ENCODE measurements at places on chromosomes 16 and 17.

- no peak for DNase-seq
Measured at GRCh38 chr16:57281791-57282190, 2.7 kb downstream of the PLLP start.

- no peak for DNase-seq
Measured at GRCh38 chr17:65374966-65375365, 186.5 kb downstream of the AXIN2 start.

DNA sequence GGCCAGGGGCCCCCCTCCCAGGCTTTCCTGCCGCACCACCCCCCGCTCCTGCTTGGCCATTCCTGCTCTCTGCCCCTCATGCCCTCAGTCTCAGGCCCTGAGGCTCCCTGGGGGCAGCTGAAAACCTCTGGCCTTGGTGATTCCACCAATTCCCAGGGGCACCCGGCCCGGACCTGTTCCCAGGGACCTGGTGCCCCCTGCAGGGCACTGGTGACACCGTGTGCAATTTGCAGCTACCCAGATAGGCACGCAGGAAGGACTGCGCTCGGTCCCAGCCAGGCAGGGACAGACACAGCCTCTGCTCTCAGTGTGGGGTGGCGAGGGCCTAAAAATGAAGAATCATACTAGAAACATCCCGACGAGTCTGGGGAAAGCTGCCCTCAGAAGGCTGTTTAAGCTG, 13.4 kb downstream of the WFDC1 start:
- no peak for DNase-seq

DNA sequence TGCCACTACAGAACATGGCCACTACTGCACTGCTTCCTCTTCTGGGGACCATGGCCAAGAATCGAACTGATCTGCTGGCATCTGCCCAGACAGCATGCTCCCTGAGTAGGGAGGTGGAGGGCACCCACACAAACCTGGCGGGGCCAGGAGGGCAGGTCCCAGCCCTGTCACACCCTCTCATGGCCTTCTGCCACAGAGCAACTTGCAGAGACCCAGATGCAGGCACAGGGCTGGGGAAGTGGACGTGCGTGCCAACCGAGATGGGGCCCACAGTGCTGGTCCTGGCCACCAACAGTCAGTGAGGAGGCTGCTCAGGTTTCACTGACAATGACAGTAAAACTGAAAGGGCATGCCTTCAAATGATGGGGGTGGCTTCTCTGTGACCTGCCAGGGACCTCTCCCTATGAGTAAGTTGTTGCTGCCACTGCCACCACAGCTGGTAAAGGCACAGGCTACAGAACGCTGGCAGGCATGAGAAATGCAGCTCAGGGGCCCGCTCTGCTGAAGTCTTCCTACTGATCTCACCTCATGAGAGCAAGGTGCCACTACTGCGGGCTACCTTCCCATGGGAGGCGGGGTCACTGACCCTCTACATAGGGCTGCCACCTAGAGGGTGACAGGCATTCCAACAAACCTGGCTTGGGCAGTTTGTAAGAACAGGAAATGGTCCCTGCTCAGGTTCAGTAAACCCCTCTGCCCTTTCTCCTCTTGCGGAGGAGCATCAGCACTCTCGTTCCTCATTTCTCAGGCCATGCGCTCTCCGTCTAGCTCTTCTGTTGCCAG, 15.5 kb downstream of the HIC1 start:
- DNase-seq: peak; percentile 31

GRCh38 chr16:72992142-72992601, 55.8 kb downstream of the ZFHX3 start:
- no peak for DNase-seq

GRCh38 chr16:52748741-52749140, 201.8 kb upstream of the TOX3 start:
- DNase-seq: no peak

DNA sequence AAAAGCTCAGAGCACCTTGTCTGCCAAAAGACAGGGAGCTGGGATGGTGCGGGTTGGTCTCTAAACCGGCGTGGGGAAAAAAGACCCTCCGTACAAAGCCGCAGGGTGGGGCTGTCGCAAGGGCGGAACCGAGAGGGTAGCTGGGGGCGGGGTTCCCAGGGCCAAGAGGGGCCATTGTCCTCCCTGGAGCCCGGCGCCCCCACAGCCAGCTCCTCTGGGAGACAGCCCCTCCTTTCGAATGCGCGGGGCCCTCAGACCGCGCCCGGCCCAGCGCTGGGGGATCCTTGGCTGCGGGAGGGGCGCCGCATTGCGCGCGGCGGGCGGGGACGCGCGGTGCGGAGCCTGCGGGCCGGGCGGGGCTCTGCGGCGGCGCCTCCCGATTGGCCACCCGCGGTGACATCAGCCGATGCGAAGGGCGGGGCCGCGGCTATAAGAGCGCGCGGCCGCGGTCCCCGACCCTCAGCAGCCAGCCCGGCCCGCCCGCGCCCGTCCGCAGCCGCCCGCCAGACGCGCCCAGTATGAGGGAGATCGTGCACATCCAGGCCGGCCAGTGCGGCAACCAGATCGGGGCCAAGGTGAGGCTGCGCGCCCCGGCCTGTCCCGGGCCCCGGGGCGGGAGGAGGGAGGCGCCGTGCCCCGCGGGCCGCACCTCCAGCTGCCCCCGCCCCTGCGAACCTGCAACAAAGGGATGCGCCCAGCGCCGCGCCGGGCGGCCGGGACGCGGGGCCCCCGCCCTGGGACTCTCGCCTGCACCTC, at the start of gene TUBB3:
Gene TUBB3, plus strand, starts transcription at position 459 of the 756 bp plus-strand sequence. Its CDS starts 60 bp downstream, at position 519.
- peak; percentile 91 for DNase-seq

DNA sequence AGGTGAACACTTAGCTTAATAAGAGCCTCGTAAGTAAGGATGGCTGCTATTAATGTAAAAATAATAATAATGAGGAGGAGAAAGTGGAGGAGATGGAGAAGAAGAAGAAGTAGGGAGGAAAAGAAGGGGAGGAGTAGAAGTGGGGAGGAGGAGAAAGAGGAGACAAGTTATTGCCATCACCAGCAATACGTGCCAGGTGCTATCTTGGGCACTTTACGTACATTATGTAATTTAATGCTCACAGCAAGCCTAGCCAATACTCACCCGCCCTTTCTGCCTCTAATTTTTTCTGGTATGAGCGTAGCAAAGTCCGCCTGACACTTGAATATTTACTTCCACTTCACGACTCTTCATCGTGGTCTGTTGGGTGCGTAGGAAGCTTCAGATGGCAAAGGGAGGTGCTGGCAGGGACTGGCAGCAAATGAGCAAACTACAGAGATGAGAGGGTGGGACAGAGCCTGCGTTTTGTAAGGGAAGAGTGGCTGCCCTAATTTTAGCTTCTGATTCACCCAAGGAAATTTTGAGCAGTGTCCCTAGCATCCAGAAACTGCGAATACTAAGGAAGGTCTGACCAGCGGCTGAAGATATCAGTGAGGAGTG, 42.1 kb upstream of the CDH13 start:
- DNase-seq: no peak

DNA sequence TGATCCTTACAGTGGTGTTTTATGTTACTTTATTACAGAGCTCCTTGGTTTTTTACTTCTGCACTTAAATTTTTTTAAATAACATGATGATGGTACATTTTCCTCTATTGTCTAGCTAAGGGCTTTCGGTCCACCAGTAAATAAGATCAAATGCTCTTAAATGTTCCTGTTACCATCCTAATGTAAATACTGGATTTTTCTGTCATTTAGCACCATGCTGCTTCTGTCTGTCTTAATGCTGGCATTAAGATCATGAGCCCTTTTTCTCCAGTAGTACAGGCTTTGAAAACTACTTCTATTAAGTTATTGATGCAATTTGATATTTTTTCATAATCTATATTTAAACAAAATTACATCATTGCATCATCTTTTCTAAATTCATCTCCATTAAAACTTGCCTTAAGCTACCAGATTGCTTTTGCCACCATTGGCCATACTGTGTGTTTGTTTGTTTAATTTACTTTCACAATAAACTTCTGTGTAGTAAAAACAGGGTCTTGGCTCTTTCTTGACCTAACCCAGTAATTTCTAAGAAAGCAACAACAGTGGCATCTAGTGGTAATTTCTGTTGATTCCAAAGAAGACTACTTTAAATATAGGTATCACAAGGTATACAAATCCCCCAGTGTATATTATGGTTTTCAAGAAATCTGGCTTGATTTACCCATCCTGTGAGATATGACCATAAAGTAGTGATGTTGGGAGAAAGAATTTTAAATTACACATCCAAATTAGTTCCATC, 9.0 kb upstream of the PHAF1 start:
- no peak for DNase-seq

GRCh38 chr17:32896647-32897258, 19.8 kb upstream of the MYO1D start:
- DNase-seq: no peak

DNA sequence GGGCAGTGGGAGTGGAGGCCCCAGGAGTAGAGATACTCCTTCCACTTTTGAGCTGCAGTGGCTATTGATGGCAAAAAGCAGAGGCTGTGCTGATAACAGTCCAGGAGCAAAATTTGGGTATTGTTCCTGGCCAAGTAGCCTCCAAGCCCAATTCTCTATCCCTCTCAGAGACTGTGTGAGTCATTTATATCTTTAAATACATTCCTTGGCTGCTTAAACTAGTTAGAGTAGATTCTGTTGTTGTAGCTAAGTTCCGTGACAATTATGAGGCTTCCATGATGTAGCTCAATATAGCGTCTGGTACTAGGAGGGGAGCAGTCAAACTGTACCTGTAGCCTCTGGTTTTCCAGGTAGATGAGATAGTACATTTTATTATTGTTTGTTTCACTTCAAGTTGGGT, 19.9 kb upstream of the UBE2G1 start:
- DNase-seq: no peak

- DNase-seq: peak; percentile 75
Measured at GRCh38 chr17:31491376-31492131, 100.1 kb downstream of the RAB11FIP4 start.

DNA sequence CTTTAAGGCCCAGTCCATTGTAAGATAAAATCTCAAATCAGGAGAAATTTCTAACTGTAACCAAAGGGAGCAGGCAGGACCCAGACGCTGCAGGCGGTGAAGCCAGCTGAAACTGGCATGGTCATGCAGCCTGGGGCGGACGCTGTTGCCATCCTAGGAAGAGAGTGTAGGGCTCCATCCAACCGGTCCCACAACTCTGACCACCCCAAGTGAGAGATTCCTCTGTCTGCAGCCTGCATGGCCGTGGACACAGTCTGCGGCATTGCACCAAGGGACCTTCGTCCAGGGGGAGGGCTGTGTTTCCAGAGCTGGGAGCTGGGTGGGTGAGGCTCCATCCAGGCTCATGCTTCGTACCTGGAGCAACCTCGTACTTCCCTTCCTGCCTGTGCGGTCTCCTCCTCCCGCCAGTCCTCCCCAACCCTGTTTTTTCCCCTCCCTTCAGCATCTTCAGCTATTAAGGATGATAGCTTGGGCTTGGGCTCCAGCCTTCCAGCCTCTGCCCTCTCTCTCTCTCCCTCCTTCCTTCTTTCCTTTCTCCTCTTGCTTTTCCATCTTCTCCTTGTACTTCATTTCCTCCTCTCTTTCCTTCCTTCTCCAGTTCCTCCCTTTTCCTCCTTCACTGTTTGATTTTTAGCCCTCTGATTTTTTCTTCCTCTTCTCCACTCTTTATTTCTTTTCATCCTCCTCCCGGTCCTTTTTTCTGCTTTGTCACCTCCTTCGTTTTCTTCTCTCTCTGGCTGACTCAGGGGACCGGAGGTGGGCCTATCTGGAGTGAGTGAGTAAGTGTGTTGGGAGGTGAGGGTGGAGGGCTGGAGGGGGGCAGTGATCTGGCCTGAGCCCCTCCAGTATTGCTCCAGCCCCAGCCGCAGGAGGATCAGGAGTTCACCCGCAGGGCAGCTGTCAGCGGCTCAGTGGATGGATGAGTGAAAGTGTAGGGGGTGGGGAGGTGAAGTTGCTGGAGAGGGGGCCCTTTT, 17.0 kb upstream of the LHX1 start:
- no peak for DNase-seq

DNA sequence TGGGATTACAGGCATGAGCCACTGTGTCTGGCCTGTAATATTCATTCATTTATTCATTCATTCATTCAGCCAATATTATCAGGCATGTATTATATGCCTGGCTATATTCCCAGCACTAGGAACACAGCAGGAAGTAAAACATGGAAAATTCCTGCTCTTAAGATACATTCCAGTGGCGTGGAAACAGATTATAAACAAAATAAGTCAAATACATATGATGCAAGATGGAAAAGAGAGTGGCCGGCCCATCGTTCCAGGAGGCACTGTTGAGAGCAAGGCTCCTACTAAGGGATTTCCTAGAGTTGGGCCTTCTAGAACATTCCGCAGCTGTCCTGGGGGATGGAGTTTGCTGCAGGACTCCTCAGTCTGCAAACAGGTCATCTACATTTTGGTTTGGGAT, 17.7 kb downstream of the ADCY9 start:
- DNase-seq: no peak

DNA sequence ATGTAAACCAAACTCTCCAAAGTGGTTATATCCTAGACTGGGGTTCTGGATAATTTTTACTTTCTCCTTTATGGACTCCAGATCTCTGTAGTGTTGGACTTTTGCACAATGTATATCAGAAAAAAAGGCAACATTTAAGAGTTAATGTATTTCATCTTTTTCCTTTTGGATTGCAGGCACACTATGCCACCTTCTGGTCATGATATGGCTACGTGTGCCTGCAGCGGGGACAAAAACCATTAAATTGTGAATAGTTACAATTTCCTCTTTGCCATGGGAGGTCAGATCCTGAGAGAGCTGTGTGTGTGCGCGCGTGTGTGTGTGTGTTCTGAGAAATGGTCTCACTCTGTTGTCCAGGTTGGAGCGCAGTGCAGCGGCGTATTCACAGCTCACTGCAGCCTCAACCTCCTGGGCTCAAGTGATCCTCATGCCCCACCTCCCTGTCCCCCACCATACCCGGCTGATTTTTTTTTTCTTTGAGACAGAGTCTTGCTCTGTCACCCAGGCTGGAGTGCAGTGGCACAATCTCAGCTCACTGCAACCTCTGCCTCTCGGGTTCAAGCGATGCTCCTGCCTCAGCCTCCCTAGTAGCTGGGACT, 4.3 kb upstream of the SGF29 start:
- no peak for DNase-seq

GRCh38 chr16:80366023-80366422, 174.8 kb upstream of the DYNLRB2 start:
- no peak for DNase-seq

- no peak for DNase-seq
Measured at GRCh38 chr17:62648956-62649294, 21.5 kb downstream of the MRC2 start.

GRCh38 chr17:8995711-8996110, 25.6 kb upstream of the NTN1 start:
- no peak for DNase-seq

GRCh38 chr17:81396722-81397313, 1.6 kb downstream of the BAHCC1 start:
- DNase-seq: peak; percentile 83

Data from Right ventricle myocardium inferior (tissue), 1 donor.